ENCODE measurements at places on chromosomes 16 and 17.

DNA sequence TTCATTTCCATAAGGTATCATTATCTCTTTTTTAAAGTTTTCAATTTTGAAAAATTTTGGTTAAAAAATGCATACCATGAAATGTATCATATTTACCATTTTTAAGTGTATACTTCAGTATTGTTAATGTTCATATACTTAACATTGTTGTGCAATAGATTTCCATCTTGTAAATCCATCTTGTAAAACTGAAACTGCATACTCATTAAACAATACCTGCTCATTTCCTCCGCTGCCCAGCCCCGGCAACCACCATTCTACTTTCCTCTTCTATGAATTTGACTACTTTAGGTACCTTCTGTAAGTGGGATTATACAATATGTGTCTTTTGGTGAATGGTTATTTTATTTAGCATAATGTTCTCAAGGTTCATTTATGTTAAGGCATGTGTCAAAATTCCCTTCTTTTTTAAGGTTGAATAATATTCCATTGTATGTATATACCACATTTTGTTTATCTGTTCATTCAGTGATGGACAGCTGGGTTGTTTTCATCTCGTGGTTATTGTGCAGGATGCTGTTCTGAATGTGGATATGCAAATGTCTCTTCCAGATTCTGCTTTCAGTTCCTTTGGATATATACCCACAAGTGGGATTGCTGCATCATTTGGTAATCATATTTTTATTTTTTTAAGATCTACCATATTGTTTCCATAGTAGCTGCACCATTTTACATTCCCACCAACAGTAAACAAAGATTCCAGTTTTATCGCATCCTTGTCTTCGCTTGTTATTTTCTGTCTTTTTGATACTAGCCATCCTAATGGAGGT, 6.7 kb downstream of the CCL2 start:
- no peak for DNase-seq

DNA sequence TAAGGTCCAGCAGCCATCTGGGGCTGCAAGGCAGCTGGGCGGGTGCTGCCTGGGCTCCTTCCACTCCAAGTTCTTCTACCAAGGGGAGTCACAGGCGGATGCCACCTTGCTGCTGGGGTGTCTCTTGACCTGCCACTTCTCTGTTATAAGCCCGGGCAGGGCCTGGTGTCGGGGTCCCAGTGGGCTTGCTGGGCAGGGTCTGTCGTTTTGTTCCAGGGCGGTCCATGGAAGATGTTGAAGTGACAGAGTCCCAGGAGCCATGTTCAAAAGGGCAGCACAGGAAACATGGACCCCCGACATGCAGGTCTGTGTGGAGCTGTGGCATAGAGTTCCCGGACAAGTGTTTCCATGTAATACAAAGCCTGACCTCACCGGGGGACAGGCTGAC, 91.1 kb downstream of the TNFRSF13B start:
- no peak for DNase-seq

- no peak for DNase-seq
Observed at GRCh38 chr17:80855948-80856862, 135.4 kb upstream of the CHMP6 start.

DNA sequence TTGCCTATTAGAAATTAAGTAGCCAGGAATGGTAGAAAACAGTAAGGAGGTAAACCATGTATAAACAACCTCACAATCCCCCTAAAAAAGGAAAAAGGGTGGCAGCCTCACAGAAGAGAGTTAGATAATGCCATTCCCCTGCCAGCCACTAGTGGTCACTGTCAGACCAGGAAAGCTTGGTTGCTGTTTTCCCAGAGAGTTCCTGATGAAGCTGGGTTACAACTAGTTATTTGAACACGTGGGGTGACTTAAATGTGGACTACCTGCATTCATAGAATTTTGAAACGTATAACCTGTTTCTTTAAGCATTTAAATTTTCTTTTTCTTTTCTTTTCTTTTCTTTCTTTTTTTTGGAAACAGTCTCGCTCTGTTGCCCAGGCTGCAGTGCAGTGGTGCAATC, 5.8 kb downstream of the GPRC5C start:
- no peak for DNase-seq

DNA sequence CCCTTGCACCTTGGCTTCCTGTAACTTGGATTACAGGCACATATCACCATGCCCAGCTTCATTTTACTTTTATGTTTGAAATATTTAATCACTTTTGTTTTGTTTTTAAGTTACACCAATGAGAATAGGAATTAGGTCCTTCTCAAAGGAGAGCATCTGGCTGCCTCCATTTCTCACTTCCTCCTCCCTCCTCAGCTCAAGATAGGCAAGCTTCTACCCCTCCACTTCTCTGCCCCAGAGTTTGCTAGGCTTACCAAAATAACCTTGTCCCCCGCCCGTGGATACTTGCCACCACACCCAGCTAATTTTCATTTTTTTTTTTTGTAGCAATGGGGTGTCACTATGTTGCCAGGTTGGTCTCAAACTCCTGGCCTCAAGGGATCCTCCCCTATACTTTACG, 17.9 kb downstream of the GABARAPL2 start:
- DNase-seq, result no peak

- DNase-seq, result no peak
Observed at GRCh38 chr17:66711401-66711800, 123.5 kb upstream of the CACNG5 start.

DNA sequence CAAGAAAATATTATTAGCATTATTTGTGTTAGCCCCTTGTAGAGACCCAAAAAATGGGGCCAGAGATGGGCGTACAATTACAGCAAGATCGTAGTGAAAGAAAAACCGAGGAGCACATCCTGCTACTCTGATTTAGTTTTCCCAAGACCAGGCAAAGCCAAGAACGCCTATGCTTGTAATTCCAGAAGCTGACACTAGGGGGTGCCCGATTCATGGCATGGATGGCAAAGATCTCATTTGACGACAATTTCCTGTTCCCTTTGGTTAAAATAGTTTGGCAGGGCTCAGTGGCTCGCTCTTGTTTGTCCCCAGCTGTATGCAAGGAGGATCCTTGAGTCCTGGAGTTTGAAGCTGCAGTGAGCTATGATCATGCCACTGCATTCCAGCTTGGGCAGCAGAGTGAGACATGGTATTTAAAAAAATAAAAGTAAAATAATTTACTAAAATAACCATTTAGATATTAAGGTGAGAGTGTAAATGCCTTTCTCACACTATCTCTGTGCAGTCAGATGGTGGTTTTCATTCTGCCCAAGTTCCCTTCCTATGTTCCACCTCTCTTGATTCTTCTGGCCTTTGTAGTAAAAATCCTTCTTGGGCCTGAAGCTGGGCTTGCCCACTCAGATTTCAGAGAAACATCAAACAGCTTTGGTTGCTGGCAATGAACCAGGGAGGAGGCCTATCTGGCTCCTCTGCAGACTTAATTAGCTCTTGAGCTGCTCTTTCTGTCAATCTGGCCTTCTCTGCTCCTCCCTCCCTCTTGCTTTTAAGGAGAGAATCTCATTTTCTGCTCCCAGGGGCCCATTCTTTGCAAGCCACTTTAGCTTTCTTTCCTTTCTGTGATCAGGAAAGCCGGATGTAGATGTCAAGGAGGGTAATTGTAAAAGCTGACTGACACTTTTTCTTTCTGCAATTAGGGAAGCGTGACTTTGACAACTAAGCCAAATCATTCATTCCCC, 31.2 kb downstream of the TMEM238L start:
- no peak for DNase-seq

DNA sequence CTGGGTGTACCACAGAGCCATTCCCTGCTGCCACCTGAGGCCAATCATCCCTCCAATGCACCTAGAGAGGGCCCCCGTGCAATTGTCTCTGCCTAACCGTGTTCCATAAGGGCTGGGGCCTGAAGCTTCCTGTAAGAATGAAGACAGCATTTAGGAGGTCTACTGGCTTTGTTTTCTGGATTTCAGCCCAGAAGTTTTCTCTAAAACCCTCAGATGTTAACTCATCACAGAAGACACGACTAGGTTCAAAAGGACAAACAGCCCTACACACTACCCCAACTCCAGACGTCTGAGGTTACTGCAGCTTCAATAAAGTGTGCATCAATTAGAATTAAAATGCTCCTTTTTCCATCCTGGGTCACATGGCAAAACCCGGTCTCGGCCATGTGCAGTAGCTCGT, 10.8 kb upstream of the DRG2 start:
- no peak for DNase-seq

- DNase-seq, result no peak
Observed at GRCh38 chr17:74761931-74762330, 13.5 kb downstream of the NHERF1 start.
